Activated CD4-positive, alpha-beta T cell treated with anti-CD3 and anti-CD28 coated beads, Interleukin-2, Interleukin-6, amounts not matched to agents 100 ng/mL and 50 ng/mL, durations not matched to agents 16 hours and 8 hours (primary cell): ENCODE measurements at places on chromosomes 13 and 19.

- no peak for DNase-seq
Observed at GRCh38 chr13:61414686-61415057, 977 bp downstream of the PCDH20 start.

GRCh38 chr13:38386421-38386820 lies 36.8 kb downstream of the UFM1 start:
- no peak for DNase-seq

DNA sequence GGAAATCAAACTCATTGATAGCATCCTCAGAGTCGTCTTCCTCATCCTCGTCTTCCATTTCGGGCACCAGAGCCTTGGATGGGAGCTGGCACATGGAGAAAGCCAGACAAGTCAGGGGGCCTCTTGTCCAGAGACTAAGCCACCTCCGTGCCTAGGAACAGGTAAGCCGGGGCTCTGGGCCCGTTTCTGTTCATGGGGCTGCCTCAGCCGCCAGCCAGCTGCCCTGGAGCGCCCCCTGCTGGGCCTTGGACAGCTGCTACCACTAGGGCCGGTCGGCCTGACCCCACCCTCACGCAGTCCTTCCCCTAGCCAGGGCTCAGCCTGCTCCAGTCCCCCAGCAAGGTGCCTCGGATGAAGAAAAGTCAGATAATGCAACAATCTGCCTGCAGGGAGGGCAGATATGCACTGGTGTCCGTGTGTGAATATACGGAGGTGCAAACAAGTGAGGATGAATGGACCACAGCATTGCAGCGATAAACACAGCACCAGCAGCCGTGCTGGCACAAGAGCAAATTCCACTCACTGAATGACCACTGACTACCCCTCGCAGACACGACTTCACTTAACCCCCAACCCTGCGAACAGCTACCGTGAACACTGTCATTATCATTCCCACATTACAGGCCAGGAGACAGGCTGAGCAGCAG lies 11.9 kb upstream of the PRKD2 start:
- DNase-seq: peak; percentile 85

DNA sequence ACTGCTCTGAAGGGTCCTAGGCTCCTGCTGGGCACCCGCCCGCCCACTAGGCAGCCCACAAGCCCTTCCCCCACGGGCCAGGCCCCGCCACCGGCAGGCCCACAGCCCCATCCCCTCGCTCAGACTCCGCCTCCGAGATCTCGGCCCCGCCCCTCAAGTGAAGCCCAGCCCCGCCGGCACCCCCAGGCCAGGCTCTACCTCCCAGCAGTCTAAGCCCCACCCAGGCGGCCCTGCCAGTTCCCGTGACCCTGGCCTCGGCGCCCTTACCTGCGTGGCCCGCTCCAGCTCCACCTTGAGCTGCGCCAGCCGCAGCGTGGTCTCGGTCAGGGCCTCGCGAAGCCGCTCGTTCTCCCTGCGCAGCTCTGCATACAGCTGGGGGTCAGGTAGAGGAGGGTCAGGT lies 16.3 kb downstream of the EPS8L1 start:
- no peak for DNase-seq

DNA sequence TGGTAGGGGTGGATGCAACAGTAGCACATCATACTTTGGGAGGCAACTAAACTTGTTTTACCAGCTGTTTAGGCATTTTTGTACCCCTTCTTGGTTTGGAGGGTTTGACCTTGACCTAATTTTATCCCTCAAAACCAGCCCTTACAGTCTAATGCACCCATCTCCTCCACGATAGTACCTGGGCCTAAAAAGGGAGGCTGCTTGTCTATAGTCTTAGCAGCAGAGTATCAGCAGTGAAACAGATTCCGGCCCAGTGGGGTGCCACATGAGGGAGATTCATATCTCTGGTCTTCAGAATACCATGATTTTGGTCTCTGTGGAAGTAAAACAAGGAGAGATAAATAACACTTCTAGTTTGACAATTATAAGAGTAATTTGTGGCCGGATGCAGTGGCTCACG lies 39.5 kb upstream of the ATP12A start:
- DNase-seq: no peak
